ENCODE measurements at places on chromosomes 2 and 18.

- no peak for DNase-seq
Measured at GRCh38 chr2:233470839-233471238, 95.7 kb downstream of the USP40 start.

DNA sequence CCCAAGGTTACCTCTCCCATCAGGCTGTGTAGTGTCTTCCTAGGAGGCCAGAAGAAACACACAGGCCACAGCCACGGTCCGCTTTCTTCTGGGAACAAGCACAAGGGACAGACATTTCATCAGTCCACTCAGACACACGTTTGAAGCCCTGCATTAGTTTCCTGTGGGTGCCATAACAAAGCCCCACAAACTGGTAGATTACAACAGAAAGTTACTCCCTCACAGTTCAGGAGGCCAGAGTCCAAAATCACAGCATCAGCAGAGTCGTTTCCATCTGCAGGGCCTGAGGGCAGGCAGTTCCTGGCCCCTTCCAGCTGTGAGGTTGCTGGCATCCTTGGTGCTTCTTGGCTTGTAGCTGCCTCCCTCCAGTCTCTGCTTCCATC lies 8.8 kb upstream of the PRLH start:
- no peak for DNase-seq

DNA sequence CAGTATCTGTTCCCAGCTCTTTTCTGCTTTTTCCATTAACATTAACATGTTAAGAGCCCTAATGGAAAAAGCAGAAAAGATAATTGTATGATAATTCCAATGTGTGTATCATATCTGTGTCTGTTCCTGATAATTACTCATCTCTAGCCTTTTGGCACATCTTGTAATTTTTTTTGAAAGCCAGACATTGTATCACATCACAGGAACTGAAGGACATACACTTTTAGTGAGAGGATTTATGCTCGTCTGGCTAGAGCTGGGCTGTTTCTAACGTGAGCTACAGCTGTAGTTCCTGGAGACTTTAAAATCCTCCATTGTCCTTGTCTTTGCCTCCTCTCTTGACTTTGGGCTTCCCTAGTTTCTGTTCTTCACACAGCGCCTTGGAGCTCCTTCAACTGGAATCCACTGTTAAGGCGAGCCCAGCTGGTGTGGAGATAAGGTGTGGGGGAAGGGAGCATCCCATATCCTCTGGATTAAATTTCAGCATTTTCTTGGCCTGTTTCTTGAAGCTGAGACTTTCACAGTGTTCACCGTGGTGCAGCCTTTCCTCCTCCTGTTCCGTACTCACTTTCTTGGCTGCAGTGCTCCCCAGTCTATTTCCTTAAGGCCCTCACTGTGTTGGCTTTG lies 211.5 kb downstream of the GALR1 start:
- DNase-seq: no peak

DNA sequence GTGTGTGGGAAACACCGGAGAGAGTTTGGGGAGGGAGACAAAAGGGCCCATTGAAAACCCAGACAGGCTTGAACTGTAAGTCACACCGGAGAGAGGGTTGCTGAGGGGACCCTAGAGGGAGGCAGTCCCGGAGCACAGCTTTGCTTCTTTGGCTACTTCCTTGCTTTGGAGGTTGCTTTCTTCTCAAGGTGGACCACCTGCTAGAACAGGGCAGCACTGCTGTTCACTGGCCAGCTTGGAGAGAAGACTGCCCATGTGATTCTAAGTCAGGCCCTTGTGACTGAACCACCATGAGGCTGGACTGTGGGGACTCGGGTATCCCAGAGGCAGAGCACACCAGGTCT lies 4.4 kb downstream of the ACTG2 start:
- no peak for DNase-seq

DNA sequence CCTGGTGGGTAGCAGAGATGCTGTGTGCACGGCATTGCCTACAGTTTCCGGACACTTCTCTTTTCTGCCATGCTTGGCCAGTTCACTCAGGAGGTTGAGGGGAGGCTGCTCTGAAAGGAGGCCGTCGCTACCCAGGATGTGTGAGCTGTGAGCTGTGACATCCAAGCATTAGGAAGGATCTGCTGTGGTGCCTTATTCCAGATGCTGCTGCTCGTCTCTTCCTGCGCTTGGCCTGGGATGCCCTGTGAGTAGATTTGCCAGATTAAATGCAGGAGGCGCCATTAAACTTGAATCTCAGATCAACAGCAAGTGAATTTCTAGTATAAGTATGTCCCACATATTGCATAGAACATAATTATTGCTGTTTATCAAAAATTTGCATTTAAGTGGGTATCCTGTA lies 124.2 kb upstream of the SIX3 start:
- DNase-seq: no peak
